GM10248 (cell line): ENCODE measurements at places on chromosomes 7 and 10.

DNA sequence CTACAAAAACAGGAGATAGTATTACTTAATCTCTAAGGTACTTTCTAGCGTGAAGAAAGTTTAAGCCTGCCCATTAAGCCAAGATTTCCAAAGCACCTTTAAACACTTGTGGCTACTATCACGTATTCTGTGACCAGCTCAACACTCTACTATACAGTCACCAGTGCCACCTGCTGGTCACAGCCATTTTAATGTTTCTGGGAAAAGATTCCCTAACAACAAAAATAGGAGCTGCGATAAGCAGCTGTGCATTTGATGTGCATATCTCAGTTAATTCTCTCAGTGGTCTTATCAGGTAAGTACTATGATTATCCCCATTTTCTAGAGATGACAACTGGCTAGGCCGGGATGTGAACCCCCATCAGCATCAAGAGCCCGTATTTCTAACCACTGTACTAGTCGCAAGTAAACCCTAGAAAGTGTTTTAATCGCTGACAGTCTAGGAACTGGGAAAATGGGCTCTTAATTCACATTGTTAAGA is 860 bp downstream of the SEC31B start:
- DNase-seq, result peak; percentile 57

GRCh38 chr7:120951826-120952225 is 1.2 kb downstream of the ING3 start:
- no peak for DNase-seq

- no peak for DNase-seq
Observed at GRCh38 chr7:21092766-21093702, 306.3 kb upstream of the SP8 start.

DNA sequence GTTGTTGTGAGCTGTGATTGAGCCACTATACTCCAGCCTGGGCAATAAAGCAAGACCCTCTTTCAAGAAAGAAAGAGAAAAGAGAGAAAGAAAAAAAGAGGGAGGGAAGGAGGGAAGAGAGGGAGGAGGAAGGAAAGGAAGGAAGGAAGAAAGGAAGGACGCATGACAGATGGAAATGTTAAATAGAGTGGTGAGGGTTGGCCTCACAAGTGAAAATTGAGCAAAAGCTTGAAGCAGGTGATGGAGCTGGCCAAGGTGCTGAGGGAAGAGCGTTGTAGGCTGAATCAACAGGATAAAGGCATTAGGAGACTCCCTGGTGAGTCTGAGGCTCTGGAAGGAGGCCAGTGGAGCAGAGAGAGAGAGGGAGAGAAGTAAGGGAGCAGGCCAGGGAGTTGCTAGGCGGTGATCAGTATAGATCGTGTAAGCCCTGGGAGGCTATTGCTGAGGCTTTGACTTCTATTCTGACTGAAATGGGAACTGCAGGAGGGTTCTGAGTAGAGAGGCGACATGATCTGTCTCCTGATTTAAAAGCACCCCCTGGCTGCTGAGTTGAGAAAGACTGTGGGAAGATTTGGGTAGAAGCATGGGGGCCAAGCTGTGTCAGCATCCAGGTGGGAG is 26.5 kb upstream of the TMEM248 start:
- DNase-seq, result no peak

DNA sequence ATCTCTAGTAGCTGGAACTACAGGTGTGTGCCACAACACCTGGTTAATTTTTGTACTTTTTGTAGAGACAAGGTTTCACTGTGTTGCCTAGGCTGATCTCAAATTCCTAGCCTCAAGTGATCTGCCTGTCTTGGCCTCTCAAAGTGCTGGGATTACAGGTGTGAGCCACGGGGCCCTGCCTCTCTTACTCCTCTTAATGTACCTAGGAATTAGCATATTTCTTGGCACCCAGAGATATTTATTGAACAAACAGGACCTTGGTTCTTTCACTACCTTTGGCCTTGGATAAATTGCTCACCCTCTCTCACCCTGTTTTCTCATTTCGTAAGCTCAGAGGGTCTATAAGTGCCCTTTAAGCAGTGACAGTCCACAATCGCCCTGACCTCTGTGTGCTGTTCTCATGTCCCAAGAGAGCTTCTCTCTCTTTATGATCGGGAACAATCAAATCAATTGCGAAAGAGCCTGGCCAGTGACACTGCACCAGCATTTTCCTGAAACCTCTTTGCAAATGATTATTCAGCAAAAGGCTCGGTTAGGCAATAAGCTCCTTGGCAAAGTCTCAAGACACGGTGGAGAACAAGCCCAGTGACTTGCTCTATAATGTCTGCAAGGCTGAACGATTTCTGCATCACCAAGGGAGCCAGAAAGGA is 117.7 kb downstream of the APBB1IP start:
- DNase-seq, result no peak

DNA sequence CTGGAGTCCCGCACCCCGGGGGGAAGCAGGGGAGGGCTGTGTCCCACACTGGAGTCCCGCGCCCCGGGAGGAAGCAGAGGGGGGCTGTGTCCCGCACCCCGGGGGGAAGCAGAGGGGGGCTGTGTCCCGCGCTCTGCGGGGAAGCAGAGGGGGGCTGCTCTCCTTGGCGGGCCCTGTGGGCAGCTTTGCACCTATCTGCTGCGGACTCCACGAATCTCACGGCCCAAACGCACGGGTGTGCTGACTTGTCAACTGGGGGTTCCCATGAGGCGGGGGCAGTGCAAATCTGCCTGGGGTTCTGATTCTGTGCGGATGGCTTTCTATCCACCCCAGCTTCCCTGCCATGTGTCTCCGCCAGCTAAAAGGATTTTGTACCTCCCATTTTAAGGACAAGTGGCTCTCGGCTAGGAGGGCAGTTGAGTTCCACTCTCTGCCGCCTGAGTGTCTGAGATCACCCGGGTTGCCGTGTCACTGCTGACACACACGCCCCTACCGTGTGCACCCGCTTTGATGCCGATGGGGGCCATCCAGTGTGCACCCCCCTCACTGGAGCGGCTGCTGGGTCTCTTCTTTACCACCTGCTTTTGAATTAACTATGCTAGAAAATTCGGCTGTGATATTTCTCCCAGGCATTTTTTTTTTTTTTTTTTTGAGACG is 20.5 kb downstream of the GPER1 start:
- no peak for DNase-seq

GRCh38 chr7:155524018-155524556 is 22.3 kb downstream of the CNPY1 start:
- no peak for DNase-seq

DNA sequence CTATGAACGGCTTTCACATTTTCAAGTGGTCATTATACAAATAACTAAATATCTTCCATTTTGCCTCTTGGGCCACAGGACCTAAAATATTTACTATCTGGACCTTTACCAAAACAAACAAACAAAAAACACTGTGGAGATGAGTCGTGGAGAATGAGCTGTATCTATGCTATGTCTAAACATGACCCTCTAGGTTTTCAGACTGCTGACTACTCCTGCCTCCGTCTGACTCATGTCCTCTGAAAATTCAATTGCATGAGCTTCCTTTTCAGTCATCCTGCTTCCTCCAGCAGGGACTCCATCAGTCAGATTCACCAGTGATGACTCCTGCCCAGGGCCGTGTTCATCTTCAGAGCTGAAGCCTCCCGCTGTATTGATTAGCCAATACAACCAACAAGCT is 96.8 kb downstream of the COL28A1 start:
- no peak for DNase-seq

GRCh38 chr10:122273966-122274545 is 3.0 kb downstream of the BTBD16 start:
- DNase-seq, result no peak

DNA sequence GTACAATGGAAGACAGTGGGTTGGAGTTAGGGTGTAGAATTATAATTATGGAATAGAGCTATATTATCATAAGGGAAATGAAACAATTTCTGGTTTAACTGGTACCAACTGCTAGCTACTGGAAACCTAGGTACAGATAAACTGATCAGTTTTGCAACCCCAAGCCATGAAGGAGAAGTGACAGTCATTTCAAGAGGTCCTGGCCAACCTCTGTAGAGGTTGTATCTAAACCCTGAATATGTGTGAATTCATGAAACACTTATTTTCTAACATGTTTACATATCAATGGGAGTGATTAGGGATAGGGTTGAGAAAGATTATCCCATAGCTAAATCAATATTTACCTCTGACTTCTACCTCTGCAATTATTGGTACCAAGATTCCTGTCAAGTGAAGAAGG is 29.9 kb upstream of the CC2D2B start:
- DNase-seq, result no peak

- no peak for DNase-seq
Observed at GRCh38 chr7:134857958-134858357, 78.5 kb downstream of the CALD1 start.

- DNase-seq, result no peak
Observed at GRCh38 chr7:139909379-139910050, 80.5 kb downstream of the TBXAS1 start.

- DNase-seq, result no peak
Observed at GRCh38 chr7:94472608-94473007, 37.0 kb upstream of the CASD1 start.

- peak; percentile 16 for DNase-seq
Observed at GRCh38 chr7:127158659-127159058, 94.1 kb downstream of the GRM8 start.

- no peak for DNase-seq
Observed at GRCh38 chr7:46411236-46411635, 490.2 kb upstream of the IGFBP3 start.

GRCh38 chr7:36208997-36209813 is 56.2 kb downstream of the EEPD1 start:
- DNase-seq, result no peak

GRCh38 chr7:140745266-140746058 is 49.0 kb downstream of the NDUFB2 start:
- no peak for DNase-seq

GRCh38 chr10:73881221-73881919 is 7.0 kb upstream of the CAMK2G start:
- DNase-seq, result no peak

DNA sequence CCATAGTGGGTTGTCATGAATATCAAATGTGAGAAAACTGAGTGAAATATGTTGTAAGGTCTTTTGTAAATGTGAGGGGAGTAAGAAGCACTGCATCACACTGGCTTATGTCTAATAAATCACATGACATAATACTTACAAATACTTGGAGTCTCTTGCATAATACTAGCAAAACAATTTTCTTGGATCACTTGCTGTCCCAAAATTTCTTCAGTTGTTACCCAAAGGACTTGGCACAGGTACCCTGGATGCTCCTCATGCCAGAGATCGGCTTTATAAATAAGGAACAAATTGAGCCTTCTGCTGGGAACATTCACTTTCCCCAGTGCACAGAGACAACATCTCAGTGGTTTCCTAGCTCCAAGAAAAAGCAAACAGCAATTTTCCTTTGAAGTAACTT is 5.0 kb upstream of the LRIT2 start:
- DNase-seq, result no peak

- no peak for DNase-seq
Observed at GRCh38 chr7:132437730-132438129, 138.5 kb downstream of the PLXNA4 start.

GRCh38 chr7:108109221-108109908 is 20.8 kb downstream of the LAMB4 start:
- DNase-seq, result peak; percentile 32

GRCh38 chr7:96449094-96449493 is 127.2 kb upstream of the SLC25A13 start:
- no peak for DNase-seq

DNA sequence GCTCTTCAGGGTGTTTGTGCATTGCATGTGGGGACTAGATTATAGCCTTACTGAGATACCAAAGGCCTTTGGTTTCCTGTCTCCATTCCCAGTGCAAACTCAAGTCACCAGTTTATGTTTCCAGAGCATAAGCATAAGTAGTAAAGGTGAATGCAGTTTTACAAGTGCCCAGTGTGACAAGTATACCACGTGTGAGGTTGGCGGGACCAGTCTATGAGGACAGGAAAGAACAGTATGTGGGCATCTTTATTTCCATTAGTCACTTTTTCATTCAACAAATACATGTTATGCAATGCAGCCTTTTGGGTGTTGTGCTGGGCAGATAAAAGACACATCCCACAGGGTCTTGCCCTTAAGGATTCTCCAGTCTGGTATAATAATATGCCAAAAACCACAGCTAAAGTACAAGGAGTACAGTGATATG is 146.5 kb downstream of the ARID5B start:
- DNase-seq, result no peak

- no peak for DNase-seq
Observed at GRCh38 chr7:6730343-6730633, 23.5 kb upstream of the ZNF12 start.

DNA sequence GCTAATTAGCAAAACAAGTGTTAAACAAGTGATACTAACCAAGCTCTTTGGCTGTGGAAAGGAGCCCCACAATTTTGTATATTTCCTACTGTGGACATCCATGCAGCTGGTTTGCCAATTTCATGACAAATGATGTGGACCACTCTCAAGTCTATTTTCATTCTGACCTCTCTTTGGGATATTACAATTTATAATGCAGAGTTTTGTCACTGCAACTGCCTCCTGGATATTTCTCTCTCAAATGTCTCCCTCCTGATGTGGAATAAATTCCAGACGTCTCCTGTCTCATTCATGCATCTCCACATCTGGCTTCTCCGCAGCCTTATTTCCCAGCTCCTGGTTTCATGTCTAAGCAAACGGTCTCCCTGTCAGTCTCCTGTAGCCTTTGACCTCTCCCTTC is 80.6 kb upstream of the RHEB start:
- DNase-seq, result no peak

GRCh38 chr10:86216886-86217285 is 149.7 kb downstream of the GRID1 start:
- no peak for DNase-seq

DNA sequence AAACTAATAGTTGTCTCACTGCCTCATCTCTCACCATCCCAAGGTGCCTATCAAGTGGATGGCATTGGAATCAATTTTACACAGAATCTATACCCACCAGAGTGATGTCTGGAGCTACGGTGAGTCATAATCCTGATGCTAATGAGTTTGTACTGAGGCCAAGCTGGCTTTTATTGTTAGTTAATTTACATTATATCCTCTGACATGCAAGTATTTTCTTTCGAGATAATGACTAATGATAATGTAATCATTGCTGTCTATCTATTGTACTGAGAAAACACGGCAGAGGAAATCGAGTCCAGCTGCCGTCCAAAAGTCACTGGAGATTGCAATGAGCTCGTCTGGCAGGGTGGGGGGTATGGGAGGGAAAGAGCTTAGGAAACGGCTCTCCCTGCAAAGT is 172.4 kb upstream of the LANCL2 start:
- no peak for DNase-seq

GRCh38 chr7:8120390-8121058 is 141.4 kb downstream of the ICA1 start:
- no peak for DNase-seq

DNA sequence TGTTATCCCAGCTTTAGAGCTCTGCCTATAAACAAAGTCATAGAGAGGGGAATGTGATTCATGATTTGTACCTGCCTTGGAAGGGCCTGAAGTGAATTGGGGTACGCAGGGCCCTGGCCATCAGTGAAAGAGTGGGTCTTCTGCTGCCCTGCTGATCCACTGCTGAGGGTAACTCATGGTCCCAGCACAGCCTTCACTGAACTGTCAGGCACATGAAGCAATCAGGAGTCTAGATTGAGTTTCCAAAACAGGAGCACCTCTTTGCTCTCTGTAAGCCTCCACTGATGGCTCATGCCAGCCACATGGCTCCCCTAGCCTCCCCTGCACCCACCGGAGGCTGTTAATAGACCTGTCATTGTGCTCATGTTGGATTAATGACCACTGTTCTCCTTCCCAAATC is 217.6 kb downstream of the KCNMA1 start:
- DNase-seq, result no peak
